ENCODE measurements at places on chromosomes 6 and 20. TPM values are rescaled to one million over a fixed set of nuclear protein-coding genes. Genes with fewer than 3 reads are reported as not detected.
A peak's percentile ranks its signal among the peaks of the same experiment; 100 is the strongest.

Gene PDYN
- total RNA-seq: not detected

DNA sequence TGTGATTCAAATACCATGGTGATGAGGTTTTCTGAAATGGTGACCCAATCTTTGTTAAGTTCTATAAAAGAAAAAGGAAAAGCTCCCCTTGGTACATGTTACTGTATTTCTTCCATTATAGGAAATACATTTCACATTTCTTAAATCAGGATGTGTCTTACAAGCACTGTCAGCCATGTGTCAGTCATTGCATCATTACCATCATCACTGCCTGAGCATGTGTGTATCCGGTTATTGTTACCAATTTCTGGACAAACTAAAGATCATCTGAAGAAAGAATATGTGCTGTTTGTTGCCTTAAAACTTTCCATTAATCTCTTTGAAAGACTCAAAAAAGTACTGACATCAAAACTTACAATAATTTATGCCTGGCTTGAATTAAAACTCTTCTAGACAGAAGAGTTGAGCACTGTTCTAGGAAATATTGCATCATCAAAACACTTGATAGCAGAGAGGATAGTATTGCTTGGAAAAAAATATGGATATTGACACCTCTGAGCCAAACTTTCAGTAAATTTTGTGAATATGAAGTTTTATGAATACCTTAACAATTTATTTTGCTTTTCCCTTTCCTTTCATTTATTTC lies 7.1 kb upstream of the TSPYL1 start:
- no peak for DNase-seq

Gene WFDC5
- not detected for total RNA-seq

DNA sequence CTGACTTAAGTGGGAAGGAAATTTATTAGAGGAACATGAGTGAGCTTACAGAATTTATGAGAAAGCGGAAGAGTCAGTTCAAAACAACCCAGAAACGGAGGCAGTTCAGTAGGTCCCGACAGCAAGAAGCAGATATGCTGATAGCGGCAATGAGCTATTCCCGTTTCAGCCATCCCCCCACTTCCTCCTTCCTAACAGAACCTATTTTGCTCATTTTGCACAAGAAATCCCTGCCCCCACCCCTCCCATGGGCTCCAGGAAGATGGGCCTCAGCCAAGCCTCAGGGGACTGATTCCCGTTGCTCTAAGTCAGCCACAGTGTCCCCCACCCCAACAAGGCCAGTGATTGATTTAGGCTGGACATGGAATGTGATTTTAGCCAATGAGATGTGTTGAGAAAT lies 157.5 kb downstream of the CEBPB start:
- no peak for DNase-seq

- peak; percentile 58 for DNase-seq
These were observed 5.2 kb downstream of the SIRPA start for GRCh38 chr20:1900321-1900801.

DNA sequence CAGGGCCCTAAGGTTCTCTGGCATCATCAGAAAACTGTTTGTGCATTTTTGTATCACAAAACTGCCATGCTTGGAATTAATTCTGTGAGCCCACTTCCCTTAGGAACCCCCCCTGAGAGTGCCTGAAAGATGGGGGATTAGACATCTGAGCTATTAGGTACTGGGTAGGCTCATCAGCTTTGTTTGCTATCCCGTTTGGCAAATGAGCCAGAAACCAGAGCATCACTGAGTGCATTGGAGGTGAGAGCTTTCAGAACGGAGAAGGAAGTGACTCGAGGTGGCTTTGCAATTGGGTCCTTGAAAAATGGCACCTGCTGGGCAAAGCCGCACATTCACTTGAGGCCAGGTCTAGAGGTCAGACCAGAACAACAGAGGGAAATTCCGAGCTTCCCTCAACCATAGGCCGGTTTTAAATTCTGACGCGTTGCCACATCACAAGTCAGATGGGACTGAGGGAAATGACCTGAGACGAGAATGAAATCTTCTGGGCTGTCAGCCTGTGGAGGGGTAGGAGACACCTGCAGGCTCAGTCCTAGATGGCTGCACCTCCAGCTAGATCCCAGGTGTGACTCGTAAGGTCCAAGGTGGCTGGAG lies 8.4 kb upstream of the GLP1R start:
- no peak for DNase-seq

Gene SYNDIG1
- 11.4 TPM for total RNA-seq

DNA sequence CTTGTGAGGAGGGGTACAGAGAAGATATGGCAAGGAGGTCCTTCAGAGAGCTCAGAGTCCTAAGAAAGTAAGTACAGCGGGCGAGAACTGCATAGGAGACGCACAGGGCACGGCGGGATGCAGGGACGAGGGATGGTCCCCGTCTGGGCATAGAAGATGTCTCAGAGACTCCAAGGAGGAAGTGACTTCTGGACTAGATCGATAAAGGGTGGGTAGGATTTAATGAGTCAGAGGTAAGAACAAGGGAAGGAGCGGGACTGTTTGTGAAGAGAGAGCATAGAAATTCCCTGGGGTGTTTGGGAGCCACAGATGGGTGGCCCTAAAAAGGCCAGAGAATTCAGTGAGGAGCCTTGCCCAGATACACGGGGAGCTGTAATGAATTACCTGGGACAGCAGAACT lies 69.1 kb downstream of the FAM120B start:
- DNase-seq: no peak

- DNase-seq: no peak
These were observed 44.8 kb downstream of the PDE10A start for GRCh38 chr6:165618241-165618640.

DNA sequence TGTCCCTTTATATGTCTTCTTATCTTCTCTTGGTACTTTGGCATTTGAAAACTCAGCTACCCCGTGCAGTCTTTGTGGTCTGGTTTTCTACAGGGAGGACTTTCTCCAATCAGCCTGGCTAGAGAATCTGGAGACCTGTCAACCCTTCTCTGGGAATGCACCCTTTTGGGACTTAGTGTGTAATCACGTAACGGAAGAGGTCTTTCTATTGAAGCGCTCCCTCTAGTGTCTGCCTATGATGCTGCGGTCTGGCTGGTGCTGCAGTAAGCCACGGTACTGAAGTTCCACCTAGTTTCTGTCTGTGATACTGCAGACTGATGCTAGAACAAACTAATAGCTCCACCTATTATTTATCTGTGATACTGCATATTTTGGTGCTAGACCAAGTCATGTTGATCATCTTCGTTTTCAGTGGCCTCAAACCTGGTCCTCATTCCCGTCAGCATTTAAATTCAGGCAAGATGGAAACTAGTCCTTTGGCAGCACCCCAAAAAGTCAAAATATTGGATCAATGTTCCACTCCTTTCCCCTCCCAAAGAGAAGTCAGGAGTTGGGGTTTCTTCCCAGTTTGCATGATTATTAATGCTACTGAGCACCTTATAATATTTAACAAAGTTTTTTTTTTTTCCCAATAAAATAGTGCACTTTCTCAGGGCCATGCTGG lies 12.5 kb upstream of the SIRPB2 start:
- DNase-seq: peak; percentile 76

Gene LPA
- total RNA-seq: not detected

DNA sequence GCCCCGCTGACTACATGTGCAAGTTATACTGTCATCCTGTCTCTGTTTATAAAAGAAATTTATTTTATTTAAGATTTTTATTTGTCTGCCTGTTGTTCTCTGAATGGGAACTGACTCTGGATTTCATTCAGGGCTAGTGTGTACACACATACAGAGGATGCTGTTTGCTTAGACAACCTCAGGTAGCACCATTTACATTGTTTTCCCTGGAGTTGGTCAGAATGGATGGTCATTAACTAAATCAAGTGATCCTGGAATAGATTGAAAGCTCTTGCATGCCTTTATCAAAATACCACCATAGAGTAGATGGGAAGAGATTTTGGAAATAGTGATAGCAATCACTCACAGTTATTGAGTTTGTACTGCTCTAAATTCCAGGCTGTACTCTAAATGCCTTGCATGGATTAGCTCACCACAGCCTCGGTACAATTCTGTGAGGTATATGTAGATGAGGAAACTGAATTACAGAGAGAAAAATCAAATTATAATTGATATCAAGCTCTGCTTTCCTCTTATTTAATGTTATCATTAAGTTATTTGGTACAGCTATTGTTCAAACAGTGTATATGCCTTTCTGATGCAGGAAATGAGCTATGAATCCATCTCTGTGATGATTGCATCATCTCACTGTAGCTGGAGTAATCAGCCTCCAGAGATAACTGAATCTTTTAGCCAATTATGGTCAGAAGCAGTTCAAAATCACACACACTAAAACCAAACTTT lies 51.9 kb downstream of the RNF217 start:
- DNase-seq: no peak

DNA sequence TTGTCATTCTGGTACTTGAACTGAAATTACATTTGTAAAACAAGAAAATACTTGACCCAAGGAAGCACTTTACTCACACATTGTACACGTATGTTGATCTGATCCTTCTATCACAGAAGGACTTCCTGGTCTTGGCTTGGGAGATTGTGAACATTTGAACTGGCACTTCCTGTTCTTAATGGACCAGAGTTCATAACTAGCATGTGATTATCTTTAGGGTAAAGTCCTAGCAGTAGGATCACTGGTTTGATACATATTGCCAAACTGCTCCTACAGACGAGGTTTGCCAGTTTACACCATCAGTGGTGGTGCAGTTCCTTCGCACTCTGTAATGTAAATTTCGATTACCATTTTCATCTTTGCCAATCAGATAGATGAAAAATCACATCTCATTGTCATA lies 12.7 kb downstream of the HECA start:
- DNase-seq: no peak

Gene PTCHD4
- total RNA-seq: 1.0 TPM

Gene LY6G6C
- not detected for total RNA-seq

DNA sequence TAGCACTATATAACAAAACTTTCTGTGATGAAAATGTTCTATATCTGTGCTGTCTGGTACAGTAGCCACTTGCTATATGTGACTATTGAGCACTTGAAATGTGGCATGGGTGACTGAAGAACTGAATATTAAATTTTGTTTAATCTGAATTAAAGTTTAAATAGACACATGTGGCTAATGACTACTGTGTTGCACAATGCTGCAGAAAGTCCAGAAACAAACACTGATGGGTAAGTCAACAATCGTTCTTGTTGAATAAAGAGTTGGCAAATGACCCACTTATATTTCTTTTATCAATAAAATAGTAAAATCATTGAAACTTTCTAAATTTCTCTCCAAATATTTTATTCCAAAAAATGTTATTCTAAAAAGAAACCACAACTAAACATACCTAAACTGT lies 81.8 kb downstream of the PROKR2 start:
- no peak for DNase-seq

Gene SNAI1
- 1.4 TPM for total RNA-seq

GRCh38 chr20:39670988-39671387 lies 708.8 kb downstream of the DHX35 start:
- DNase-seq: no peak

Gene NAPB
- 6.1 TPM for total RNA-seq

DNA sequence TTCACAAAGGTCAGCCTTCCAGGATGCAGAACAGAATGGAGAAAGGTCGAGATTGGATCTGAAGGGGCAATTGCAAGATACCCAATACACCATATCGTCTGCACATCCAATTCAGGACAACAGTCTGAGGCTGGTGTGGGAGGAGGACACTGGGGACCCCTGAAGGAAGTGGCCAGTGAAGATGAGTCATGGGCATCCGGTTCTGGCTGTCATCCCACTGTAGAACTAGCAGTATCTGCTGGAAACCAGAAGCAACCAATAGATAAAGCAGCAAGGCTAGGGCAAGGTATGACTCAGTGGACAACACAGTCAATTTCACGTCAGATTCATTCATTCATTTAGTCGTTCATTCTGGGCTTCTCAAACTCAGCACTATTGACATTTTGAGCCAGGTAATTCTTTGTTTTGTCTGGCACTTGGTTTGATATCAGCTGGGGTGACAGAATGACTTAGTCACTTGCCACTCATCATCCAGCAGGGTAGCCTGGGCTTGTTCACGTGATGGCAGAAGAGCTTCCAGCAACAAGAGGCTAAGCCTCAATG lies 30.3 kb upstream of the SHLD1 start:
- no peak for DNase-seq

Data from heart right ventricle (tissue), 16 donors.